Right ventricle myocardium superior (tissue), 1 donor: ENCODE measurements at places on chromosomes 1 and 21. TPM values are rescaled to one million over a fixed set of nuclear protein-coding genes. Genes with fewer than 3 reads are reported as not detected.

F5 gene
- total RNA-seq: 21.2 TPM

NBPF4 gene
- not detected for total RNA-seq

PRDX6 gene
- 539 TPM for total RNA-seq

NEK2 gene
- not detected for total RNA-seq

MFAP2 gene
- total RNA-seq: 4.1 TPM

CIART gene
- 11.8 TPM for total RNA-seq

DEDD gene
- 26.6 TPM for total RNA-seq

OR2L8 gene
- not detected for total RNA-seq

S100A14 gene
- total RNA-seq: 5.8 TPM
